Activated naive CD4-positive, alpha-beta T cell treated with anti-CD3 and anti-CD28 coated beads, Interleukin-2, amount 50 U/mL, for 72 hours (primary cell): ENCODE measurements at places on chromosomes 7 and 10. TPM values are rescaled to one million over a fixed set of nuclear protein-coding genes. Genes with fewer than 3 reads are reported as not detected.

DNA sequence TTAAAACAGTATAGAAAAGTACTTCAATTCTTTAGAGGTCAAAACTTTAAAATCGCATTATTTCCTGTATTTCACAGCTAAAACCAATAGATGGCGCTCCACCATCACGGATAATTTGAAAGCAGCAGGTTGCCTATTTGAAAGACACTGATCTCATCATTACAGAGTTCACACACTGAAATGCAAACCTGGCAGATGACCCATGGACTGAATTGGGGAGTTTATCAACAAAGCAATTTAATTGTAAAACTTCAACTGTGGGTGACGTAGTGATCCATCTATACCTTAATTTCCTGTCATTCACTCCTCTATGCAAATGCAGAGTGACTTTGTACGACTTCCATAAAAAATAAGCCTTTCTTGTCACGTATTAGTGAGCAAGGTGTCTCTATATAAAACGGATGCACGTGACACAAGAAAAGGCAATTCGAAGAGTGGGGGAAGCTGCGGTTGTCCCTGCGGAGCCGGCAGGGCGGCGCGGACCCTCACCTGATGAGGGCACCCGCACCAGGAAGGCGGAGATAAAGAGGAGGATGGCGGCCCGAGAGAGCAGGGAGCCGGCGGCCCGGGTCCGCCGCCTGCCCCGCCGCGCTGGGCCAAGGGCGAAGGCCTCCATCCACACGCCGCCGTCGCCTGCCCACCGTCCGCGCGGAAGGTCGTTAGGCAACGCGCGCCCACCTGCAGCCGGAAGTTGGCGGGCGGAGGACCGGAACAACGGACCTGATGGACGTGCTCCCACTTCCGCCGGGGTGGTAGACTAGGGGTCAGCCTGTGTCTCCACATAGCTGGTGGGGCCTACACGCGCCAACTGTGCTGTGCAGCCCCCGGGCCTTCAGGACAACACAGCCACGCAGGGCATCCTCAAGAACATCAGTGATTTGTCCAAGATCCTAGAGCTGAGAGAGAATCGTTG, at the start of gene ZPBP:
ZPBP (minus strand) TSS at position 668 of the 913 bp plus-strand sequence; CDS start at position 616, 52 bp downstream.
- DNase-seq, result peak; percentile 59

GRCh38 chr7:99368750-99369389, 5.7 kb upstream of the ARPC1B start:
- no peak for DNase-seq

DNA sequence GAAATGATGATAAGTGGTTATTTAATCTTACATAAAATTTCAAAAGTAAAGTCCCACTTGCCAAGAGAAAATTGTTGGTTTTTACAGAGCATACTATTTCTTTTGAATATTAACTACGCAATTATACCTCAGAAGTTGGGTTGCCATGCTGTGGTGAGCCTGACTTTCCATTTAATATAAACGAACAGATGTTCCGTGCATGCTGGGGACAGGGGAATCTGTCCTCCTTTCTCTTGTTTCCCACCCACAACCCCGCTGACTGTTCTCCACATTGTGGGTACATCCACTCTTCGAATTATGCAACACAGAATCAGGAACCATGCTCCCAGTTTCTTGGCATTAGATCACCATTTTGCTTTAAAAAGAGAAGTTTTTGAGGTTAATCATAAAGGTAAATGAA, 29.2 kb upstream of the RTKN2 start:
- DNase-seq, result no peak

The ZNF365 gene
- not detected for total RNA-seq

The CUBN gene
- 1.1 TPM for total RNA-seq
